Glutamatergic neuron (in vitro differentiated cells): ENCODE measurements at places on chromosomes 2 and 18.

GRCh38 chr18:45753286-45753685 lies 29.3 kb downstream of the SLC14A1 start:
- no peak for DNase-seq

GRCh38 chr2:96847586-96847985 lies 3.8 kb upstream of the ANKRD23 start:
- DNase-seq, result peak; percentile 64

DNA sequence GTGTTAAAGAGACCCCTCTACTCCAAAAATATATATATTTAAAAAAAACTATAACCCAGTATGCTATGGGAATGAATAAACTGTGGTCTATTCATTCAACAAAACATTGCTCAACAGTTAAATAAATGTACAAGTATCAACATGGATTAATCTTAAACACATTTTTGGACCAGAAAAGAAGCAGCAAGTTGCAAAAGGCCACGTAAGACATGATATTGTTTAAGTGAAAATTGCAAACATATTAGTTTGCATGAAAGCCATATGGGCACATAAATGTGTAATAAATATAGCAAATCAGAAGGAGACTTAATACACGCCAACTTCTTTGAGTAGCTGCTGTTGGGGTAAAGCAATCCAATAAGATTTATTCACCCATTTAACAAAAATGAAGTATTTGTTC lies 321.5 kb downstream of the FBXO15 start:
- DNase-seq, result no peak

DNA sequence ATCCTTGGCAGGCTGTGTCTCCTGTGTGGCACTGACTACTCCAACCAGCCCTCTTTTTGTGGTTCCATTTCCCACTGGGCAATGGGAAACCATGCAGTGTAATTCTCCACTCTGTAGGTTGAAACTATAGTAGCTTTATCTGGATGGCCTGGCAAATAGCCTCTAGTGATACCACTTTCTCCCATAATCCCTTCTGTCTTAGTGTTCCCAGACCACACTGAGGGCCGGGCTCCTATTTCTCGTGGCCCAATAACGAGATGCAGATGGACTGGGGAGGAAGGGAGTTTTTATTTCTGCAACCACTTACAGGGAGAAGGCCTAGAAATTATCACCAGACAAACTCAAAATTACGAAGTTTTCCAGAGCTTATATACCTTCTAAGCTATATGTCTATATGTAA lies 24.7 kb downstream of the SKA1 start:
- DNase-seq, result no peak

- no peak for DNase-seq
These were observed 11.5 kb downstream of the SPRED2 start for GRCh38 chr2:65420712-65421431.

DNA sequence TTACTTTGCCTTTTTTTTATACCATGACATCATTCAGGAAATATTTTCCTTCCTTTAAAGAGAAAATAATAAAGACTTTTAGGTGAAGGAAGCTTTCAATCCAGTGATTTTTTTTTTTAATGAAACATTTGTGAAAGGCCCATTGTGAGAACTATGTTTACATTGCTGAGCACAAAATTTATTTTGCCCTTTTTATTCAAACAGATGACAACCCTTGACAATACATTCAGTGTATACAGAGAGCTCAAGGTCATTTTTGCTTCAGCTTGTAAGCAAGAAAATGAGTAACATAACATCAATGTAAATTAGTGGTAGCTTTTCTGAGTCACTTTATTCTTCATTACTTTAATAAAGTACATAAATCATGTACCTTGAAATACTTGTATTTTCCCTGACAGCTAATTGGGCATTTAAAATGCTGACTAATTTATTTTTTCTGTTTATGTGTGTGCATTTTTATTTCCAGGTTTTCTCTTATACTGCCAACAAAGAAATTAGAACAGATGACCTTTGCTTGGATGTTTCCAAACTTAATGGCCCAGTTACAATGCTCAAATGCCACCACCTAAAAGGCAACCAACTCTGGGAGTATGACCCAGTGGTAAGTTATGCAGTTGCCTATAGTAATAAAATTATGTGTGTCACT lies 121.6 kb downstream of the GALNT1 start:
- DNase-seq, result no peak

GRCh38 chr2:232327105-232328031 lies 51.2 kb upstream of the ALPP start:
- peak; percentile 97 for DNase-seq

DNA sequence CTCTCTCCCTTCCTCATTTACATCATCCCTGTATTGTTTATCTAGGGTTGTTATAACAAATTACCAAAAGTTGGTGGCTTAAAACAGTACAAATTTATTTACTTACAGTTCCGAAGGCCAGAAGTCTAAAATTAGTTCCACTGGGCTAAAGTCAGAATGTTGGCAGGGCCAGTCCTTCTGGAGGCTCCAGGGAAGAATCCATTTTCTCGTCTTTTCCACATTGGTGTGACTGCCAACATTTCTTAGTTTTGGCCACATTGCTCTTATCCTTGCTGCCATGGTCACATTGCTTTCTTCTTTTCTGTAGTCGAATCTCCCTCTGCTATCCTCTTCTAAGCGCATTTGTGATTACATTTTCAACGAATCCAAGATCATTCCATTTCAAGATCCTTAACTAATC lies 34.7 kb downstream of the ICOS start:
- no peak for DNase-seq

GRCh38 chr2:20440001-20440560 lies 6.8 kb upstream of the RHOB start:
- no peak for DNase-seq

- no peak for DNase-seq
These were observed 4.1 kb upstream of the MAT2A start for GRCh38 chr2:85534881-85535280.

- DNase-seq, result no peak
These were observed 13.2 kb upstream of the MARCHF4 start for GRCh38 chr2:216385478-216385877.

DNA sequence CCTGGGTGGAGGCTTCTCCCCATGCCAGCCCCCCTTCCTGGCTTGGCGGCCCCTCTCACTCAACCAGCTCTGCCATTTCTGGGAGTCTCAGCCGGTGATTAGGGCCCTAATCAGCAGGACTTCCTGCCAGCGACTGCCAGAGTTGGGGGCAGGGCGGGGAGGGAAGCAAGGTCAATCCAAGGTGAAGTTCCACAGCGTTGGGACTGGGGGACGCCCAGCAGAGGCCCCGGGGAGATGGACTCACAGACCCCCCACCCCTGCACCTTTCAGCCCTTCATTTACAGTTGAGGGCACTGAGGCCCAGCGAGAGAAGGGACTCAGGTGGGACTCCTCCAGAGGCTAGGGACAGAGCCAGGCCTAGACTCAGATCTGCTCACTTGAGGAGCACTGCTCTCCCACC lies 65.3 kb downstream of the TNS1 start:
- DNase-seq, result no peak

- DNase-seq, result no peak
These were observed 36.2 kb downstream of the CCDC178 start for GRCh38 chr18:33404244-33404873.

DNA sequence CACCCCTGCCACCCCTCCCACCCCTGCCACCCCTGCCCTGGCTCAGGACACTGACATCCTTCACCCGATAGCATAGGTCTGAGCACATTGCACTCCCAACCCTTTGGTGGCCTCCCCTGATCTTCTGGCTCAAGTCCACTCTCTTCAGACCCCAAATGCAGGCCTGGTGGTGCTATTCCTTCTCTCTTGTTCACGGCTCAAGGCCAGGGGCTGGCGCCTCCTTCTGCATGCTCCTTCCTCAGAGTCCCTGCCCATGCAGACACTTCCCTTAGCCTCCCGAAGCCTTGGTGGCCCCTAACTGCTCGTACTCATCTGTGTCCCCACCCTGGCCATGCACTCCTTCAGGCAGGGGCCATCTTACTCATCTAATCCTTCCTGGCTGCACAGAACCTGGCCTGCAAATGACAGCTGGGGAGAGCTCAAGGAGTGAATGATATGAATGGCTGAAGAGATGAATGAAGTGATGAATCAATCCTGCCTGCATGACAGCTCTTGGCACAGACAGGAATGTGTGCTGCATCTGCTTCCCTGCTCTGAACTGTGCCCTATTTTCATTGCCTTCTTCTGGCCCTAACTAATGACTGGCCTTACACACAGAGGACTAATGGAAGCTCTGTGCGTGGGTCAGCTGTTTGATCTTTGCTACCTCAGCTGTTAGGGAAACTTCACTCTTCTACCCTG lies 290.8 kb downstream of the DYSF start:
- DNase-seq, result no peak
